ELR (cell line): ENCODE measurements at places on chromosomes 6 and 20.

DNA sequence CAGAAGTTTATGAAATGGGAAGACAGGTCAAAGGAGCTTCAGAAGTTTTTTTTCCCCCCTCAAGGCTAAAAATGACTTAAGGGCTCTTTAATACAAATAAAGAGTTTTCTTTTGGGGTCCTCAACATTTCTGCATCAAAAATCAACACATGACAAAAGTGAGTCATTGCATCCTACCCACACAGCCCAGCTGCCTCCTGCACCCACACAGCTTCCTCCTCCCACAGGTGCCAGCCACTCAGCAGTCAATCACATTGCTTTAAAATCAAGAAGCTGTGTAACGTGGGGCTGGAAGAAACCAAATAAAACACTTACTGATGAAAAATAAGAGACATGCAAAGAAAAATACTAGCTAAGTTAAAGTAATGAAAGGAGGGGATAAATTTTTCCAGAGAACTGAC, 68.5 kb downstream of the MAP3K5 start:
- DNase-seq, result peak; percentile 28

- no peak for DNase-seq
Measured at GRCh38 chr6:47238456-47238995, 71.2 kb downstream of the TNFRSF21 start.

- DNase-seq, result no peak
Measured at GRCh38 chr20:34859367-34859766, 13.3 kb downstream of the GGT7 start.

DNA sequence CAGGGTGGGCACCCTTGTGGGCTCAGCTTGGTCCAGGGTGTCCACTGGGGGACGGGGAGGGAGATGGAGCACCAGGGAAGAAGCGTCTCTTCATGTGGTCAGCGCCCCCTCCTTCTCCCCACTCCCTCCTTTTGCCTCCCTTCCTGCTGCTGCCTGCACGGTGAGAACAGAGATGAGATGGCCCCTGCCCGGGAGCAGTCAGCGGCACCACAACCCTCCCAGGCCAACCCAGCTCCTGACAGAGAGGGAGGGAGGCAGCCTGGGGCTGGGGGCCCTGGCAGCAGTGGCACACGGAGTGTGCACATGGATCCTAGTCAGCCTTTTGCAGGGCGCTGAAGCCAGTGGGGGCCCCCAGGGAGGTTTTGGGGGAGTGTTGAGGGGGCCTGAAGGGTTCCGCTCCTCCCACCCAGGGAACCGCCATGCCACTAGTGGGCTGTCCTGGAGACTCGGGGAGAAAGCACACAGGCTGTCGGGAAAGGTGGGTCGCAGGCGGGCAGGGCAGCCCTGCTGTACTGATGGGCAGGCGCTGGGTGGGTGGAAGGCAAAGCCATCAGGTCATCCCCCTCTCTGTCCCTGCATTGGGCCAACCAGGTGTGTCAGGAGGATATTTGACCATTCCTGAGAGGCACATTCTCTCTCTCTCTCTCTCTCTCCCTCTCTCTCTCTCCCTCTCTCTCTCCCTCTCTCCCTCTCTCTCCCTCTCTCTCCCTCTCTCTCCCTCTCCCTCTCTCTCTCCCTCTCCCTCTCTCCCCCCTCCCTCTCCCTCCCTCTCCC, 94.3 kb upstream of the BHLHE23 start:
- DNase-seq, result no peak

DNA sequence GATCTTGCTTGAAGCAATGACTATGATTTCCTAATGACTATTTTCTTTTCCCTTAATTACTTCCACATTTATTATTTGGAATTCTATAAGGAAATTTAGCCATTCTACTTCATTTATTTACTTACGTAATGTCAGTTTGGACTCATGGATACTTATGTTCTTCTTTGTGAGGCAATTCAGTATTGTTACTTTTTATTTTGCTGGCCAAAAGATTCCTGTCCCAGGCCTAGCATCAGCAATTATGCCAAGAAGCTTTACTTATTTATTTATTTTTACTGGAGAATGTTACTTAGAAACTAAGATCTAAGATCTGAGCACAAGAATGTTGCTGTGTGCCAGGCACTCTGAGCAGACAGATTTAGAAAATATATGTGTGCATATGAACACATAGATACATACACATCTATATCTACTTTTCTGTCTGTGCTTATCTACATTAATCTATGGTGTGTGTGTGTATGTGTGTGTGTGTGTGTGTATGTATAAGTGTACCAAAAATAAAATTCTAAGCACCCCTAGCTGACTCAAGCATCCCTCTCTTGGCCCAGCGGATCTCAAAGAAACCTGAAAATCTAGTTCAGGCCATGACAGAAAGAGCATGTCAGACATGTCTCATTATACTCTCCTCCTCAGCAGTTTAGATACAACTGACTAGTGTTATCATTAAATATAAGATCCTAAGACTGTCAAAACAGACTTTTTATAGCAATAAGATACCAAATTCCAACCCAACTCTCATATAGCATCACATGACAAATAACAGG, 640.0 kb upstream of the GJE1 start:
- no peak for DNase-seq

- no peak for DNase-seq
Measured at GRCh38 chr6:63305277-63305676, 14.5 kb downstream of the LGSN start.

DNA sequence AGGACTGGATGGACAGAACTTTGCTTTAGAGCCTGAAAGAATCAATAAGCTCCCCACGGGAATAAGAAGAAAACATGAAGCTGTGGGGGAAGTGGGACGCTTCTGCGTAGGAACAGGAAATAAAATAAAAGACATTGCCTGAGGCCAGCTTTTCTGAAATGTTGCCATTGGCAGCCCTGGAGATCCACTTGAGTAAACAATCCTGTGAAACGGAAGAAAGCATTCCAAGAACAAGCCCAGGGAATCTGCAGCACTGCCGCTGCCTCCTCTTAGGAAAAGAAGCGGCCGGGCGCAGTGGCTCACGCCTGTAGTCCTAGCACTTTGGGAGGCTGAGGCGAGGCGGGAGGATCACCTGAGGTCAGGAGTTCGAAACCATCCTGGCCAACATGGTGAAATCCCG, 182.3 kb upstream of the RALGAPA2 start:
- no peak for DNase-seq

- DNase-seq, result no peak
Measured at GRCh38 chr20:37518606-37519507, 2.2 kb upstream of the NNAT start.
